ENCODE measurements at places on chromosomes 2 and 18.
A peak's percentile ranks its signal among the peaks of the same experiment; 100 is the strongest.

- no peak for DNase-seq
Observed at GRCh38 chr2:228599297-228599696, 417.8 kb upstream of the SPHKAP start.

GRCh38 chr2:37843556-37843955 lies 81.5 kb upstream of the RMDN2 start:
- no peak for DNase-seq

- no peak for DNase-seq
Observed at GRCh38 chr2:207534417-207534816, 4.7 kb downstream of the CREB1 start.

DNA sequence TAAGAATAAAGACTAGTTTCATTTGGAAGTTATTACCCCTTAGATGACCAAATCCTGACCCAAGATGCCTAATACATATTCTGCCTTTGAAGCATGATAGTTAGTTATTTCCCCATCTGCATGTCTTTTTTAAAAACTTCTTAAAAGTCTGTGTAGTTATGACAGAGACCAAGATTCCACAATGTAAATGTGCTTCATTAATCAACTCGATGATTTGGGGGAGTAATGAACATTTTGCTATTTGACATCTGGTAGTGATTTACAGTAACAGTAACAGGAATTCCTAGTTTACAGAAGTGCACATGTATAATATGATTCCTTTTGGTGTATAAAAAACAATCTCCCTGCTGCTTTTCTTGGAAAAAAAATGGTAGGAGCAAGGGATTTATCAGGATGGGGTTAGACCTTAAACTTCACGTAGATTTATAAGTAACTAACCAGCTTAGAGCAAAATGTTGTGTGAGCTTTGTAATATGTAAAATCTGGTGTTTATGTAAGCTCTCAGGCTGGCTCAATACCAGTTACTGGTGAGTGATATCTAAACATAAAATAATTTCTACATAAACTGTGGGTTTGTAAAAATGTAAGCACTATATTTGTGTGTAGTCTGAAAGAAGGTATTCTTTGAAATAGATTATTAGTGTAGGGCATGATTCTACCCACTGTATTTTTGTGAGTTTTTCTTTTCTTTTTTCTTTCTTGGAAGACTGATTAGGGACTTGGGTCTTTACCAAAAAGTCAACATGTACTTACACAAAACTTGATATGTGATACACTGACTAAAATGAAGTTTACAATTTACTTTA lies 641.6 kb downstream of the EPHA4 start:
- no peak for DNase-seq

GRCh38 chr2:98824256-98825019 lies 93.5 kb upstream of the MGAT4A start:
- no peak for DNase-seq

DNA sequence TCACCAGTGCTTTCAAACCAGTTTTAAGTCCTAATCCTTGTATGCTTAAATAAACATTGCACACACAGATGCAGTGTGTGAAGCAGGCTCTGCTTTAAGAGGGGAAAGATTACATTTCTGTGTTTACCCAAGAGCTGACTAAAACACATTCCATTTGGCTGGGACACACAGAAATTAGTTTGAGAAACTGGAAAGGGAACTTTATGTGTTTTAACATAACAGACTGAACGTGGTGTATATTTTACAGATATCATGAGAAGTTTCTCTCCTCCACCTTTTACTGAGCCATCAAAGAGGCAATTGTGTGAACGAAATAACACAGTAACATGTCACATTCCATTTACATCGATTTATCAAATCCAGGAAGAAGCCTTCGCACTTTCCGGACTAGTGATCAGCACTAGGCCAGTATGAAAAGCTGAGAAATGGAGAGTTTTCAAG lies 121.8 kb downstream of the MAIP1 start:
- DNase-seq, result no peak

GRCh38 chr2:147352264-147353071 lies 492.4 kb upstream of the ACVR2A start:
- DNase-seq, result no peak

- no peak for DNase-seq
Observed at GRCh38 chr2:96088340-96089335, 27.7 kb downstream of the ADRA2B start.

GRCh38 chr2:119255760-119256581 lies 32.3 kb downstream of the STEAP3 start:
- no peak for DNase-seq

GRCh38 chr2:216149741-216150140 lies 40.6 kb downstream of the XRCC5 start:
- no peak for DNase-seq

- no peak for DNase-seq
Observed at GRCh38 chr2:217795706-217796465, 206.9 kb downstream of the TNS1 start.

DNA sequence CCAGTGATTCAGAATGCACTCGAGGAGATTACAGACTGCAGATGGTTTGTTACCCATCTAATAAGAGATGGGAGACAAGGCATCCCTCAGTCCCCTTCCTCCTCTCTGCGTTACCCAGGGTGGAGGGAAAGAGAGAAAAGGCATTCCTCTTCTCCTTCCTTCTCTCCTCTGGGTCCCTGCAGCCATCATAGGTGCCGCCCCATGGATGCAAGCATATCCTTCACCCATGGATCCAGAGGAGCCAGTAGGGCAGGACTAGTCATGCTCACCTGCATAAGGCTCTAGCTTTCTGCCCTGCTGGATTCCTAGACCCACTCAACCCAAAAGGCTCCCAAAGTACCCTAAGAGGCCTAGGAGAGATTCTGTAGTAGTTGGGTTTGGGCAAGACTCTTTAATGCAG lies 20.4 kb downstream of the CMPK2 start:
- DNase-seq, result peak; percentile 3

GRCh38 chr2:239945751-239946561 lies 79.2 kb downstream of the NDUFA10 start:
- DNase-seq, result no peak

DNA sequence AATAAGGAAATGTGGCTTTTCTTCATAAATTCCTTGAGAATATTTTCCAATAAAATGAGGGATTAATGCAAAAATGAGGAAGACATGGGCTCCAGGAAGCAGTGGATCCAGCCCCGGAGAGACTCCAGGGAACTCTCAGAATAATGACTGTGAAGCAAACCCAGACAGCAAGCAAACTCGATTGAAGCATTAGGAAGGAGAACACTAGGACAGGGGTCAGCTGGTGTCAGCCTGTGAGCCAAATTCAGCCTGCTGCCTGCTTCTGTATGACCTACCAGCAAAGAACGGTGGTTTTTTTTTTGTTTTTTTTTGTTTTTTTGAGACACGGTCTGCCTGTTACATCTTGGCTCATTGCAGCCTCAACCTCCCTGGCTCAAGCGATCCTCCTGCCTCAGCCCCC lies 274.3 kb upstream of the FBXO11 start:
- no peak for DNase-seq

DNA sequence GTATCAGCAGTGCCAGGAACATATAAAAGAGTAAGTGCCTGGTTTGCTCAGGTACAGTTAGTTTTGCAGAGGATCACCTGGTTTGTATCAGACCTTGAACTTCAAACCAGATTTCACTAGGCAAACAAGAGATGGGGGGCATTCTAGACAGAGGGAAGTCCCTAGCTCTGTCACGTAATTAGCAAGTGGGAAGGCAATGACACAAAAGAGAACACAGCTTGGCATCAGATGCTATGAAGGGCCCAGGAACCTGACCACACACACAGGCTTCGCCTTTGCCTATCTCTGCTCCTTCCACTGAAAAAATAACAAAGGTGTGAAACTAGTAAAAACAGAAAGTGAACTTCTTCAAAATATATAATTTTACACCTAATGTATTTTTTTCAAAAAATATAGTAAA lies 62.6 kb downstream of the CERKL start:
- no peak for DNase-seq

GRCh38 chr18:50034029-50034428 lies 160.9 kb downstream of the MYO5B start:
- DNase-seq, result no peak

DNA sequence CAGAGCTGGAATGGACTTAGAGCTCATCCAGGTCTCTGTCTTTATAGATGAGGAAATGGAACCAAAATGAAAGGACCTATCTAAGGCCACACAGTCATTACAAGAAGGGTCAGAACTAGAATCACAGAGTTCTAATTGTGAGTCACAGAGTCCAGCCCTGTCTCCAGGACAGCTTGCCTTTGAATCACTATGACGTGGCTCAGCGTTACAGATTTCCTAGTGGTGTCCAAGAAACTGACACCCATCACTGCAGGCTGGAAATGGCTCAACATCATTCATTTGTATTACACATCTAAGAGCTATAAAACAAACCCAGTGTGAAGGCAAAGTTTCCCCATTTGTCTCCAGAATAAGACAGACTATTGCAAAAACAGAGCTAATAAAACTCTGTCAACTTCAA lies 164.3 kb upstream of the SIX2 start:
- no peak for DNase-seq

GRCh38 chr2:46439582-46439981 lies 39.8 kb upstream of the TMEM247 start:
- DNase-seq, result peak; percentile 30

DNA sequence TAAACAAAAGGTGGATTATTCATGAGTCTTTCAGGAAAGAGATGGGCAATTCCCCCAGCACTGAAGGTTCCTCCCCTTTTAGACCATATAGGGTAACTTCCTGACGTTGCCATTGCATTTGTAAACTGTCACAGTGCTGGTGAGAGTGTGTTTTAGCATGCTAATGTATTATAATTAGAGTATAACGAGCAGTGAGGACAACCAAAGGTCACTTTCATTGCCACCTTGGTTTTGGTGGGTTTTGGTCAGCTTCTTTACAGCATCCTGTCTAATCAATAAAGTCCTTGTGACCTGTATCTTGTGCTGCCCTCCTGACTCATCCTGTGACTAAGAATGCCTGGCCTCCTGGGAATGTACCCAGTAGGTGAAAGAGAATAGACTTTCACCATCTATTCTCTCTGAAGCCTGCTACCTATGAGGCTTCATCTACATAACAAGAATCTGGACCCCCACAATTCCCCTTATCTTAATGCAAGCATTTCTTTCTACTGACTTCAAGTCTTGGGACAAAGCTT lies 148.7 kb downstream of the CABLES1 start:
- no peak for DNase-seq

DNA sequence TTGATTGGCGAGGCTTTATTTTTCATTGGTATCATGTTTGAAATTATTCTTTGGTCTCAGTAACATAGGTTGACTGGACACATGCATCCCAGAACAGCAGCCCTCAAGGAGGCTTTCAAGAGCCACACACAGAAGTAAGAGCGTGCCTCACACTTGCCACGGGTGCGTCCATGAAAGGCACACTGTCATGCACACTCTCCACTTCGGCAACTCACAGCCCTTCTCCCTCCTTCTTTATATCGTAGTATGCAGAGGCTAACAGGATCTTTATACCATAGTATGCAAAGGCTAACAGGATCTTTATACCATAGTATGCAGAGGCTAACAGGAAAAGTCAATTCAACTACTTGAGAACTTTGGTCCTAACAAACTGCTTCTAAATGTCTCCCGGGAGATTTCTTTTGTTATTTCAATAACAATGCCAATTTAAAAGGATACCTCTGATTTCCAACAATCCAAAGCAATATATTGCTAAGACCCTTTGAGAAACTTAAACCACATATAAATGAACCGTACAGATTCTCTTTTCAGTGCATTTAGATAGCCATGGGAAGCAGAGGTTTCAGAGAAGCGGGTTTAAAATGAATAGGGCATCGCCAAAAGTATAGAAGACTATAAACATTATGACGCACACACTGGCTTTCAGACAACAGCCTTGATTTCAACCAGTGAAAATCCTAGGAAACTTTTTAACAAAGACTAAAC lies 26.5 kb upstream of the ZNF516 start:
- no peak for DNase-seq

DNA sequence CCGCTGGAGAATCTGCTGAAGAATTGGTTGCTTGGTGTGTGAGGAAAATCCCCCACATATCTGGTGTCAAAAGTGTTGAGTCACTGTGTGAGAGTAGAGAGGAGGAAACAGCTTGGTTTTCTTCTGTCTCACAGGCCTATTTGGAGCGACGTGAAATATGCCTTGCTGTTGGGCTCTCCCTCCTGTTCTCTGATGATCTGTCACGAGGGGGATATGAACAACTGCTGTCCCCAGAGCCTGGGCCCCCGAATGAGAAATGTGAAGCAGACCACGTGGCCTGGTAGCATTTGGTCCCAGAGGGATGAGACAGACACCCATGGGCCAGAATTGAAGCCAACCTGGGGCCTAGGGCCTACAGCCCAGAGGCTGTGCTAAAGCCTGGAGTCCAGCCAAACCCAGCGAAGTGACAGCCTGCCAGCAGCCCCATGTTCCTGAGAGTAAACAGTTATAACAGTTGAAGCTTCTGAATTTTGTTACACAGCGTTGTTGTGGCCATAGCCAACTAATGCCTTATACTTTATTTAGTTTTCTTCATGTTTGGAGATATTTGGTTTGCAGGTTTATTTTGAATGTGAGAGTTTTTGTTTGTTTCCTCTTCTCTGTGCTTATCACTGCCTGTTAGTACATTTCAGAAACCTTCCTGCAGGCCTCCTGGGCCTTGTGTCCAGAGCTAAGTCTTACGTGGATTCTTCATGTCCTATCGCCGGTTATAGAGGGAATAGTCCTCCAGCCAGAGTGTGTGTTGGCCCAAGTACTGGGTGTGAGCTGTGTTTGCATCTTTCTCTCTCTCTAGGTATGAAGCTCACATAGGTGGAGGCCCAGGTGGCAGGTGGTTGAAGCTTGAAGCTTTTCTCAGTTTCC lies 18.7 kb upstream of the COLEC12 start:
- DNase-seq, result no peak

DNA sequence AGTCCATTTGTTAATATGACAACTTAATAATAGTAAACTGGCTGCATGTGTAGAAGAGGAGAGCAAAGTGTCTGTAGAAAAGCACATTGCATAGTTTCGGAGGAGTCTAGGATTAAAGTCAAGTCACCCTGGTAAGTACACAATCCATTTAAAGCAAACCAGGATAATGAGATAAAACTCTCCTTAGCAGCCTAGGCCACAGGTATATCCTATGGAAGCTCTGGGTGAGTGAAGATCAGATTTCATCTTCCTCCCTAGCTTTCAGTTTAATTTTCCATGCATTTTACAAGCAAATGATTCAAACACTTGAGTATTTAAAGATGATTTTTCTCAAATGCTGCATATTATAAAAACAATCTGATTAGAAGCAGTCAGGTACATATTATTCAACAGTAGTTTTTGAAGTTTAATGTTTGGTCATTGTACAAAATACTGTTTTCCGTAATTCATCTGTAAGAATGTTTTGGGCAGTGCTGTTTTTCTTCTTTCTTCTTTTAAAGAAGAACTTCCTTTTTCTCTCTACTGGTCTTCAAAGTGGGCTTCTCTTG lies 10.2 kb downstream of the CERS6 start:
- no peak for DNase-seq

- peak; percentile 65 for DNase-seq
Observed at GRCh38 chr2:240561325-240561971, 1.3 kb downstream of the DUSP28 start.

- peak; percentile 19 for DNase-seq
Observed at GRCh38 chr2:207725873-207726578, 14.6 kb downstream of the CCNYL1 start.

- DNase-seq, result no peak
Observed at GRCh38 chr2:208549546-208550158, 143.1 kb downstream of the PTH2R start.

Data from CD4-positive, alpha-beta T cell treated with Interleukin-15 for 4 hours (primary cell).